ENCODE measurements at places on chromosomes 7 and 10. TPM values are rescaled to one million over a fixed set of nuclear protein-coding genes. Genes with fewer than 3 reads are reported as not detected.

The C10orf105 gene
- total RNA-seq = not detected

The SLC26A5 gene
- 0.32 TPM for total RNA-seq

The MEOX2 gene
- not detected for total RNA-seq

The RAB18 gene
- total RNA-seq = 36.7 TPM

The PLA2G12B gene
- not detected for total RNA-seq

The PRLHR gene
- not detected for total RNA-seq

The CD36 gene
- total RNA-seq = 12.8 TPM
